NCI-H1092 treated with DMSO at 0.1 percent for 48 hours (cell line): ENCODE measurements at places on chromosomes 2 and 18.
A peak's percentile ranks its signal among the peaks of the same experiment; 100 is the strongest.

DNA sequence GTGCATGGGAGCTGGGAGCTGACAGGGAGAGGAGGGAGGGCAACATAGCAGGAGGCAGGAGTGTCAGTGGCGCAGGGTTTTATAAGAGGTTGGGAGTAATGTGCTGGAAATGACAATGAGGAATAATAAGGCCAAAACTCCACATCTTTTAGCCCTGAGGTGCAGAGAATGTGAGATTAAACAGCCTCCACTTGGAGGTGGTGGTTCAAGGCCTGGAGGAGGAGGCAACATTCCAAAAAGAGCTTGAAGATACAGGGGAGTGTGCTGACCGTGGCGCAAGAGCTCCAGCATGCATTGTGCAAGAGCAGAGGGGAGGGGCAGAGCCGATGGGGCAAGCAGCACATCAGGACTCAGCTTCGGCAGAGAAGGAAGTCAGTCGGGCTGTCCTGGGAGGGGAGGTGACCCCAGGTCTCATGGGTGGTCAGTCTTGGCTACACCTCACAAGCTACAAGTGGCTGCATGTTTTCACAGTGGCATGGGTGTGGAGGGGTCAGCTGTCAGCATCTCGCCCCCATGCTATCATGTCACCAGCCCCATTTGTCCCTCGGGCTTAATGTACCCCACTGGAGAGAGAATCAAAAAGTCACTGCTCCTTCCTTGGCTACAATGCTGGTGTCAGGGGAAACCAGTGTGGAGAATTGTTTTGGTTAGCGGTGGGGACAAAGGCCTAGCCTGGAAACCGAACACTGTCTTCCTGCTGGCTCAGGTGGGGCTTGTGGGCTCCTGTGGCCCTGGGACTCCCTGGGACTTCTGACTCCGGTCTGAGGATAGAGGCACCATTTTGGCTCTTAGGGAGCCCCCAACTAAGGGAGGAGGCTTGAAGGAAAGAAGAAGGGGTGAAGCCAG lies 208.0 kb downstream of the ZFP36L2 start:
- DNase-seq: no peak

- DNase-seq: no peak
Observed at GRCh38 chr2:207230261-207231105, 64.7 kb upstream of the KLF7 start.

GRCh38 chr2:222802514-222803196 lies 58.2 kb upstream of the ACSL3 start:
- peak; percentile 12 for DNase-seq

DNA sequence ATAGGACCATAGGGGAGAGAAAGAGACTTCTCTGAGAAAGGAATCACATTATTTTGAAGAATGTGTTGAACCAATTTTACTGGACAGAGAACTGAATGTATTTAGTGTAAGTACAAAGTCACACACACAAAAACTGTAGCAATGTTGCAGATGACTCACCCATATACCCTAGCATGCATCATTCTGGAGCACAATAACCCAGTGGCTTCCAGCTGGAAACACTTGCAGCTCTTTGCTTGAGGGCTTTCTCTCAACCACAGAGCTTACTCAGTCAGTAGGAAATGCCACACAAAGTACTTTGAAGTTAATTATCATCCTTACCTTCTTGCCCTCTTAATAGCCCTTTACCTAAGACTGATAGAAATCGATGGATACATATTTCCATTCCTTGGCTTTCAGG lies 760.0 kb upstream of the FSHR start:
- no peak for DNase-seq

DNA sequence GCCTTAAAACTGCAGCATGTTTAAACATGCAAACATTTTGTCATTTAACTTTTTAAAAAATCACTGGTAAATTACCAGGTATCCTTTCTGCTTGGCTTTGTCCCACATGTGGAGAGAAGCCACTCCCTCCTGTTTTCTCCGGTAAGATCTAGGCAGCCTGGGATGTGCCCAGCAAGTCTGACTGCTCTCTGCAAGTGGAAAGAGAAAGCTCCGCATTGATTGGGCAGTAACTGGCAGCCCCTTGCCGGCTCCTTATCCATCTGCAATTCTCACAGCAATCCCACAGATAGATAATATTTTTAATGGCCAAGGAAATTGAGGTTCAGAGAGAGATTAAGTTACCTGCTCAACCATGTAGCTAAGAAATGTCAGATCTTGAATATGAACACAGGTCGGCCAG lies 136.1 kb downstream of the TMEM200C start:
- DNase-seq: no peak

- DNase-seq: peak; percentile 99
Observed at GRCh38 chr2:56047136-56047535, 123.6 kb upstream of the EFEMP1 start.

- DNase-seq: no peak
Observed at GRCh38 chr2:19360966-19361321, 2.5 kb upstream of the OSR1 start.

DNA sequence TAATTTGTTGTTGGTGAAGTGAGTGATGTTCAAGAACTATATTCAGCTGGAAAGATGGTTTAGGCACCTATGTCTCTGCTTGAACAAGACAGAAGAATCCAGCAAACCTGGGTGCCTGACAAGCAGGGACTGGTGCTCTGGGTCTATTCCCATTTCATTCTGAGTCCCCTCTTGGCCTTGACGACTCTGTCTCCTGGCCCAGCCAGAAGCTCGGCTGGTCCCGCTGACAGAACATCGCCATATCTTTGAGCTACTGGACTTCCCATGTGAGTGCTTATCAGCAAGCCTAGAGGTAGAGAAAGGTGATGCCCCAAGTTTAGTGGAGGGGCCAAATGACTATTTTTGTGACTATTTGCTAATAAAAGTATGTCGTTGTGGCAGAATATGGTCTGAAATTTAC lies 48.2 kb downstream of the SDC1 start:
- no peak for DNase-seq

- no peak for DNase-seq
Observed at GRCh38 chr2:3065928-3066327, 311.7 kb downstream of the EIPR1 start.

GRCh38 chr18:36697905-36698304 lies 130.9 kb downstream of the TPGS2 start:
- DNase-seq: no peak

DNA sequence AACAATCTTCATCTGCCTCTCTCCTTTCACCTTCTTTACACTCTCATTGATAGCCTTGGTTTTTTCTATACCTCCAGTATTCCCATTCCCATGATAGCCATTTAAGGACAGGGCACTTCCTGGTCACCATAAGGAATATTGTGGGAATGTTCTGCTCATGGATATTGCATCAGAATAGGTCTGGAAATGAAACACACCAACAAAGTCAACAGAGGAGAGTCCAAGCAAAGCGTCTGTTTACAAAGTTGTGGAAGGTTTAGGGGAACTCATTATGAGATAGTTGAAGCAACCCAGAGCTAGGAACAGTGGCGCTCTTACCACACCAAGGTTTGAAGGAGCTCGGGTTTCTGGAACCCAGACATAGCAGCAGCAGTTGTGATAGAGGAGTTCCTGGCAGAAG lies 150.3 kb upstream of the TNP1 start:
- no peak for DNase-seq

DNA sequence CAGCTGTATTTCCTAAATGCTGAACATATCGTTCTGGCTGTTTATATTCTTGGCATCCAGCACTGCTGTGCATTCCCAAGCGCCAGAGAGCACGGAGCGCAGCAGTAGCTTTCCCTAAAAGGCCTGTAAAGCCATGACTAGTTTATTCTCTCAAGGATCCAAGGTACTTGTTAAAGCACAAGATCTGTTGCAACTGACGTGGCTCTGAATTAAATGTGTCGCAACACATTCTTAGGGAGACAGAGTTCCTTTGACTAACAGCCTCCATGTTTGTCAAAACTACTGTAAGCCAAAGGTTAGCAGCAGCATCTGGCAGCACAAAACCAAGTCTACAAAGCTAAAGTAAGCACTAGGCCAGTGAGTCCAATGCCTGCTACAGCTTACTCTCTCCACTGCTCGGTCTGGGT lies 188.6 kb upstream of the FN1 start:
- DNase-seq: no peak

GRCh38 chr2:223589901-223590300 lies 12.3 kb downstream of the SCG2 start:
- DNase-seq: no peak

DNA sequence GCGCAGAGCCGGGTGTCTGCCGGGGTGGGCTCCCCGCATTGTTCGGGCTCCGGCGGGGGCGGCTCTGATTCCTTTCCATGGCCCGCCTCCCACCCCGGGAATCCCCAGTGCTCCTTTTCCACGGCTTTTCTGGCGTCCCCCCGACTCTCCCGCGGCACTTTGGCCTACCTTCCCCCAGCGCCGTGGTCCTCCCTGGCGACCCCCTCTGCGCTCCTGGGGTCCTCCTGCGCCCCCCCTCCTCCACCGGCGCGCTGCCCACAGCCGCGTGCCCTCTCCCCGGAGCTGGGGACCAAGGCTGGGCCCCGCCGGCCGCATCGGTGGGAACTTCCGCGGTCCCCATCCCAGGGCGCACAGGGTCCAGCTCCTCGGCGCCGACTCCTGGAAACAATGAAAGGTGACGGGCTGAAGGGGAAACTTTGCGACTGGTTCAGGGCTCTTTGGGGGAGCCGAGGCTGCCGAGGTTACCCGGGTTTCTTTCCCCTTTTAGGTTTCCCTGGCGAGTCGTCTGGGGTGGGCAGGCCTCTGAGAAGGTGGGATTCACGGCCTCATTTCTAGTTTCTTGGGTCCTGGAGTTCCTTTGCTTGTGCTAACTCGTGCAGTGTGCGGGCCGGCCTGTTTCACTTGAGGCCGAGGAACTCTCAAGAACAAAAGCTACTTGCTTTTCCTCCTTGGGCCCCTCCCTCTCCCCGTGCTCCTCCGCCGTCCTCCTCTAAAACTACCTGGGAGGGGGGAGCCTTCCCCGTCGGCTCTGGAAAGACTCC lies 2.2 kb downstream of the TGIF1 start:
- DNase-seq: no peak

DNA sequence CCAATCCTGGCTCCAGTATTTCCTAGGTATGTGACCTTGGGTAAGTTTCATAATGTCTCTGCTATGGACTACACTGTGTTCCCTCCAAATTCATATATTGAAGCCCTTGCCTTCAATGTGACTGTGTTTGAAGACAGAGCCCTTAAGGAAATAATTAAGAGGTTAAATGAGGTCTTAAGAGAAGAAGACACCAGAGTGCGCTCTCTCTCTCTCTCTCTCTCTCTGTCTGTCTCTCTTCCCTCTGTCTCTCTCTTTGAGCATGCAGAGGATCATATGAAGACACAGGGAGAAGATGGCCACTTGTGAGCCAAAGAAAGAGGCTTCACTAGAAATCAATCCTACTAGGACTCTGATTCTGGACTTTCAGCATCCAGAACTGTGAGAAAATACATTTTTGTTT lies 52.2 kb downstream of the NXPH2 start:
- no peak for DNase-seq

DNA sequence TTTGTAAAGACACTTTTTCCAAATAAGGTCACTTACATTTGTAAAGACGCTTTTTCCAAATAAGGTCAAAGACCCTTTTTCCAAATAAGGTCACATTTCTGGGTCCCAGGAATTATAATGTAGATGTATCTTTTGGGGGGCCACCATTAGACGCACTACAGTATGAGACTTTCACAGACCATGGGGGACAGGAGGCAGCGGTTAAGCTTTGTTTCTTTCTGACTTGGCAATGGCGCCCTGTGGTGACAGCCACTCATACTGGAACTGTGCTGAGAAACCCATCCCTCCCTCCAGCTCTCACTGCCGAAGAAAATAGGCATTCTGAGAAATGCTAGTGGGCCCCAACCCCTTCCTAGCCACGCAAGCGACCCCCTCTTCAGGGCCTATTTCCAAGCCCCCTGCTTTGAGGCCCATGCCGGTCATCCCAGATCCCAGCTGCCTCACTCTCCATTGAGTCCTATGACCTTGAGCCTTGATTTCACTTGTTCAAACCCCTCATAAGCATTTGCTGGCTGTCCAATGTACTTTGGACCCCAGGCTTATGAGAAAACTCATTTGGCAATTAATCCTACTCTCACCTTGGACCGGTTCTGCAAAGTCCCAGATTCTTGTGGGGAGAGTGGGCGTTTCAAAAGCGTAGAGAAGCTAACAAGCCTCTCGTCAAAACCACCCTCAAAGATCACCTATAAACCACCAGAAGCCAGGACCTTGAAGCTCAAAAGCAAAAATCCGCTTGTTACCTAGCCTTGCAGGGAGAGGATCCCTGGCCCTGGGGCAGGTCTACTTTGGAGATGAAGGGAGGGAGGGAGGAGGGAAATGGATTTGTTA lies 11.3 kb upstream of the SPATA3 start:
- DNase-seq: no peak

- no peak for DNase-seq
Observed at GRCh38 chr2:42804338-42804737, 12.0 kb upstream of the HAAO start.

DNA sequence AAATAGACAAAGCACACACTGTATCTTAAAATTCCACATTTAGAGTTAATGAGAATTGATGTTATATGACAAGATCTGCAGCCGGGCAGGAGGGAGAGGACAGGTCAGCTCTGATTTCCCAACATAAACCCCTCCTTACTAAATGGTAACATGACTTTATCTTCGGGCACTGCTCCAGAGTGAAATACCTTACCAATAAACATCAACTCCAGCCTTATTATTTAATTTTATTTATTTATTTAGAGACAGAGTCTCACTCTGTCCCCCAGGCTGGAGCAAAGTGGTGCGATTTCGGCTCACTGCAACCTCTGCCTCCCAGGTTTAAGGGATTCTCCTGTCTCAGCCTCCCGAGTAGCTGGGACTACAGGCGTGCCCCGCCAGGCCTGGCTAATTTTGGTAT lies 1.7 kb downstream of the CYB5A start:
- no peak for DNase-seq

GRCh38 chr18:25306671-25307070 lies 45.3 kb downstream of the ZNF521 start:
- no peak for DNase-seq

DNA sequence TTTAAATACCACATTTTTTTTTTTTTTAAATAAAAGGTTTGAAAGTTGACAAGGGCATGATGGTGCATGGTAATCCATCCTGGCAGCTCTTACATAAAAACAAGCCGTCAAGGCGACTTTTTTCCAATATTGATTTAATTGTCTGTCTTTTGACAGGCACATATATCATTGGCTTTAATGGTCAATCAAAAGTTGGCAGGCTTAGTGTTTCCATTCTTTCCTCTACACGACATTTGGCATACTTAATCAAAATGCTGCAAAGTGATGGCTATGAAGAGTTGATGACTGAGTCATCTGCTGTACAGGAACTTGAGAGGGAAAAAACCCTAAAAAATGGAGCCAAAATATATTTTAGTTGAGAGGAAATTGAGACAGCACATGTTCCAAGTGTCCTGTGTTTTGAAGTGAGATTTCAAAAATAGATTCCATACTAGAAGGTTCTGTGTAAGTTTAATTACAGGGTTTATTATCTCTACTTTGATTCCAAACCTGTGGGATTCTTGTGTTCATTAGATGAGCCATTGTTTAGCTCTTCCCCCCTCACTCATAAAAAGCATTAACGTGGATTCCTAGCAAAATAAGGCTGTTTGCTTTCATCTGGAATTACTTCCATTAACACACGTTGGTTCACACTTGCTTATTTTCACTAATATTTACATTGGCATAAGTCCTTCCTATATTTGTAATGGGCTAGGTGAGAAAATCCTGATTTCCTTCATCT lies 3.2 kb downstream of the TSHZ1 start:
- DNase-seq: peak; percentile 90
